ENCODE measurements at places on chromosomes 6 and 20.

DNA sequence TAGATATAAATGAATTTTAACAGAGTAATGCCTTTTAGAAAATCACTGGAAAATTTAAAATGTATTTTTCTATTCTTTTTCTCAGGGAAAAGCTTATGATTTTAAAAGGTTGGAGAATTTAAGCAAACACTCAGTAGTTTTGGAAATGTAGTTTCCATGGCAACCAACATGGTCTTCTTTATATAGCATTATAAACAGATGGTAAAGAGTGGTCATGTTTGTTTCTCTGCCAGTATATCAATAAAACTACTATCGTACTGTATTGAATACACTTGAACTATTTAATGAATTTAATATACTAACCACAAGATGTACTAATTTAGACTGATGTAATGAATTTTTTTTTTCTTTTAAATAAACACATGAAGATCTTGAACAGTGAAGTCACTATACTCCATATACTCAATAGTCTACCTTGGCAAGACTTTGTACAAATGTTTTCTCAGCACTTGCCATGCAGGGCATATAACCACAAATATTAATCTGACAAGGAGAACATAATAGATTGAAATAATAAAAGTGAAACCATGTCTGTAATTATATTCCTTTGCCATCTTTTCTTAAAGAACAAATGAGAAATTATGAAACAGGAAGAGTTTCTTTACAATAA is 105.5 kb downstream of the PDSS2 start:
- DNase-seq: peak; percentile 23

DNA sequence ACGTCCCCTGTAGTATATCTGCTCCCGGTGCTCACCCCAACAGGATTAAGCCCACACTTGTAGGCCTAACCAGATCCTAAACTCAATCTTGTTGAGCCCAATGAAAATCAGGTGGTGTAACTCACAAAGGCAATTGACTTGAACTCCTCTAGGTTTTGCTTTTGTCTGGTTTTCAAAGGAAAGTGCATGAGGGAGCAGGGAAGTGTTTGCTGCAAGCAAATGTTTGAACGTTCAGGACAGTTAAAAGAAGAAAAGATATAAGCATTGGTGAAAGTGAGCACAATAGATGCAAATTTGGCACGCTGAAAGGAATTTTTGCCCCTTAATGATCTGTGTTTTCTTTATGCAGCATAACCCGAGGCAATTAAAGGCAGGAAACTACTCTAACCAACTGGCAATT is 212.6 kb downstream of the PLCB1 start:
- DNase-seq: no peak

- no peak for DNase-seq
Observed at GRCh38 chr6:111258615-111259088, 171.3 kb downstream of the SLC16A10 start.

GRCh38 chr20:10581823-10582222 is 92.0 kb downstream of the JAG1 start:
- DNase-seq: no peak

DNA sequence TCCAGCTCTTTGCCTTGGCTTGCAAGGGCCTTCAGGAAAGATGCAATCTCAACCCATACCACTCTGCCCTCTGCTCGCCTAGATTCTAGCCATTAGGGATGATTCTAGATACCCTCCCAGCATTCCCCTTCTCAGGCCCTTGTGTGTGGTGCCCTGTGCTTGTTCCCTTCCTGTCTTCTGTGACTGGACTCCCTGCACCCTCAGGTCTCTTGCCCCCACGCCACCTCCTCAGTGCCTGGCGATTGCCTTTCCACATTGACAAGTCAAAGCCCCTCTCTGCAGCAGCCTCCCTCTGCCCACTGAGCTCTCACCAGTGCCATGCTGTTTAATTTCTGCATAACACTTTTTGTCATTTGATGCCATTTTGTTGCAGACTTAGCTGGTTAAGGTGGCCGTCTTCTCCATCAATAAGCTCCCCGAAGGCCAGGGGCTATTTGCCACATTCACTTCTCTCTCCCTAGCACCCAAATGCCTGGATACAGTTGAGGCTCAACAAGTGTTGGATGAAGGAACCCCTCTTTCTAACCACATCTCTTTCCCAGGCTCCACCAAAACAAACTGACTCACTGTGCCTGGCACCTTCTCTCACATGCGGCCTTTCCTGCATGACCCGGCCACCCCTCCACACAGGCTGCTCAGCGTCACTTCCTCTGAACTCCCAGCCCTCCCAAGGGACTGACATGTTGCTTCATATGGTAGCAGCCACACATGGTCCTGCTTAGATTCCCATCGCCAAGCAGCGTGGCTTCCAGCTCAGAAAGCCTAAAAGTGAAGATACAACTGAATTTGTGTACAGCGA is 4.6 kb upstream of the TXNDC5 start:
- DNase-seq: no peak

DNA sequence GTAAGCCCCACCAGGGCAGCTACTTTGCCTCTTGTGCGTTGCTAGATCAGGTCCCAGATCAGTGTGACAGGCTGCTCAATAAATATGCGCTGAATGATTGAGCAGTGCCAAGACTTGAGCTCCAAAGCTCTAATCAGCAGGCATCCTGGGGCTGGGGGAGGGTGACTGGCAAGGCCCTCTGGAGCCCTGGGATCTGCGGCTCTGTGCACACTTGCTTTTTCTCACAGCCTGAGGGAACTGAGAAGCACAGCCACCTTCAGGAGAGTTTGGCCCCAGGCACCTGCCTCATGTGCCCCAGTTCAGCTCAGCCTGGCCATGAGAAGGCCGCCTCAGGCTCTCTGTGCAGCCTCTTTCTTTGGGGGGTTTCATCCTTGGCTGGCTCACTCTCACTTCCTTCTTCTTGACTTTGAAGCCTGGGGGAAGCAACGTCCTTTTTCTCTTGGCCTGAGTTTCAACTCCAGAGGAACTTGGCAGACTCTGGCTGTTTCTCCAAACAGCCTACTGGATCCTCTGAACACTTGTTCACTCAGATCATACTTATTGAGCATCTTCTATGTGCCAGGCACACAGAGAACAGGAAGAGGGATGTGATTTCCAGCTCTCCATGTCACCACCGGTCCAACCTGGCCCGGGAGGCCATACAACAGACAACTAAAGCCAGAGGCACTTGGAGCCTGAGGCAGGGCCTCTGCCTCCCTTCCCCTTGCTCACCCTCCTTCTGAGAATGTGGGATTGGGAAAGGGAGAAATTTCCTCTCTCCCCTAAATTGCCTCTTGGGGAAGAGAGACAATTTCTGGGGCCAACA is 114.0 kb downstream of the VEGFA start:
- DNase-seq: no peak

- DNase-seq: no peak
Observed at GRCh38 chr20:17620371-17621228, 50.7 kb downstream of the DSTN start.

DNA sequence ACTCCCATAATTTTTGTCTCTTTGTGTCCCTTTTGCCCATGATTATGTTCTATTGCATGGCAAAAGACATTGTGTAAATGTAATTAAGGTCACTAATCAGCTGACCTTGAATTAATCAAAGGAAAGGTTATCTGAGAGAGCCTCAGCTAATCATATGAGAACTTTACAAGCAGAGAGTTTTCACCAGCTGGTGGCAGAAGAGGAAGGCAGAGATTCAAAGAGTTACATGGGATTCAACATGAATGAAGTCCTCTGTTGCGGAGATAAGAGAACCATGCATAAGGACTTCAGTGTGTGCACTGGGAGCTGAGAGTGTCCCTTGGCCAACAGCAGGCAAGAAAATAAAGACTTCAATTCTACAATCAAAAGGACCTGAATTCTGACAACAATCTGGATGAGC is 494.1 kb upstream of the ARID1B start:
- no peak for DNase-seq

DNA sequence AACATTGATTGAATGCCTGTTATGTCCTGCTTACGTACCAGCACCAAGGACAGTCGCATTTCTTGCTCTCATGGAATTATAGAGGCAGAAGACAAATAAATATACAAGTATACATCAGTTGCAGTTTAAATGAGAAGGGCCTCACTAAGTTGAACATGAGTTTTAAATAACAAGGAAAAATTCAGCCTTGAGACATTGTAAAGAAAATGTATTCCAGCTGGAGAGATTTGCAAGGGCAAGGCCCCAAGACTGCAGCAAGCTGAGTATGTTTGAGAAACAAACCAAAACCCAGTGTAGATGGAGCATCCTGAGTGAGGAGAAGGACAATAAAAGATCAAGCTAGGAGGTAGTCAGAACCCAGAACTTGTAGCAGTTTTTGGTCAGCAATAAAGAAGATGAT is 123.2 kb upstream of the BMP5 start:
- DNase-seq: no peak
